ENCODE measurements at places on chromosomes 5 and 9.

DNA sequence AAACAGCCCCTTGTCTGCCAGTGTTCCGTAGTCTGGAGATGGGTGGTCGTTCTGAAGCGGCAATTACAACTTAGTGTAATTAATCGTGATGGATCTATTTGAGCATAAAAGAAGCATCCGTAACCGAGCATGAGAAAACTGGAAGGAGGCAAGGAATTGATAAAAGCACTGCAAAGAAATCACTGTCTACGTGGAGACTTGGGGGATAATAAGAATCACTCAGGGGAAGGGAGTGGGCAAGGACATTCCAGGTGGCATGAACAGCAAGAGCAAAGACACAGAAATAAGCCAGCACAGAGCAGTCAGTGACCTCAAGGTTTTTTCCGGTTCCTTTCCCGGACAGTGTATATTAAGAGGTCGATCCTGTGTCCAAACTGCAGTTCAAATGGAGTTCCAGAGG lies 35.0 kb downstream of the TLR4 start:
- DNase-seq = no peak

GRCh38 chr9:90088434-90088833 lies 483.6 kb downstream of the GADD45G start:
- no peak for DNase-seq

GRCh38 chr9:130390390-130390789 lies 54.4 kb upstream of the ASS1 start:
- DNase-seq = no peak

- DNase-seq = no peak
Observed at GRCh38 chr9:124504530-124505005, 2.6 kb downstream of the NR5A1 start.

- DNase-seq = no peak
Observed at GRCh38 chr5:156798201-156798600, 51.9 kb upstream of the PPP1R2B start.

GRCh38 chr9:83451308-83451707 lies 86.9 kb downstream of the FRMD3 start:
- DNase-seq = no peak

Data from CD4-positive, alpha-beta T cell treated with Interleukin-6 at 100 ng/mL for 8 hours (primary cell).